ENCODE measurements at places on chromosomes 4 and X.

- DNase-seq: no peak
Observed at GRCh38 chr4:142098900-142099545, 462.6 kb downstream of the IL15 start.

GRCh38 chr4:23458054-23458453 is 431.8 kb downstream of the PPARGC1A start:
- DNase-seq: no peak

- DNase-seq: no peak
Observed at GRCh38 chr4:1642196-1642951, 41.7 kb downstream of the FAM53A start.

DNA sequence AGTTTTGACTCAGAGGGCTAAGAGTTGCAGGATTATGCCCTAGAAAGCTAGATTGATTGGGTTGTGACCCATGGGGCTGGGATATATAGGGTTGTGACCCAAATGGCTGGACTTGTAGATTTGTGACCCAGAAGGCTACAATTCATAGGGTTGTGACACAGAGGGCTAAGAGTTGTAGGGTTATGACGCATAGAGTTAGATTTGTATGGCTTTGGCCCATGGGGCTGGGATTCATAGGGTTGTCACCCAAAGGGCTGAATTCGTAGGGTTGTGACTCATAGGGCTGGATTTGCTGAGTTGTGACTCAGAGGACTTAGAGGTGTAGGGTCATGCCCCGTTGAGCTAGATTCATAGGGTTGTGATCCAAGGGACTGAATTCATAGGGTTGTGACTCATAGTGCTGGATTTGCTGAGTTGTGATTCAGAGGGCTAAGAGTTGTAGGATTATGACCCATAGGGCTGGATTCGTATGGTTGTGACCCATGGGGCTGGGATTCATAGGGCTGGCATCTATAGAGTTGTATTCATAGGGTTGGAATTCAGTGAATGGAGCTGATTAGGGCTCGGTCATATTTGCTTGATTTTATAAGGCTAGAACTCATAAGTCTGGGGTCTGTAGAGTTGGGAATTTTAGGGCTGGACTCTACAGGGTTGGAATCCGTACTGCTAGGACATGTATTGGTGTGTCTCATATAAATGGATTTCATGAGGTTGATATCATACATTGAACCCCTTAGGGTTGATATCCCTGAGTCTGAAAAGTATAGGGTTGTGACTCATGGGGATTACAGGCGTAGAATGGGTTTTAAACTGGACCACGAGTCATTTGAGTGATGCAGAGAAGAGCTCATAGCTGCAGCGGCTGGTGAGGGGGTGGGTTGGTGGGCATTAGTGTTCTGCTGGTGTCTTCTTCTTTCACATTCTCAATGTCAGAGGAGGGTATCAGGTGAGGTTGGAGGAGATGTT is 125.7 kb downstream of the CRLF2 start:
- no peak for DNase-seq

- DNase-seq: no peak
Observed at GRCh38 chrX:2311501-2311900, 189.3 kb downstream of the DHRSX start.

- DNase-seq: no peak
Observed at GRCh38 chrX:7133050-7133440, 14.5 kb upstream of the STS start.

DNA sequence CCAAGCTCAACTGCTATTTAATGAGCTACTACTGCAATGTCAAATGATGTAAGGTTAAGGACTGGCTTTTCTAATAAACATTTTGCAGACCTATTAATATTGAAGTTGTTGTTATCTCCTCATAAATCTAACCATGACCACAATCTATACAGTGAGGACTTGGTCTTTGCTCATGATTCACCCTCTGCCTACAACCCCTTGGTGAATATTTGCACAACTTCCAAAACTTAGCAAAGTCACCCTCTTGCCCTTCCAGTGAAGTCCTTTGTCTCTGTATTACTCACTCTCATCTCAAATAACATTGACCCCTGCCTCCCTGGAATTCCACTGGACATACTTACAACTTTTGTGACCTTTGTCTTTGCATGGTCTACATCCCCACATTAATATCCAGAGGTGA is 204.5 kb downstream of the KCNIP4 start:
- DNase-seq: no peak

- DNase-seq: no peak
Observed at GRCh38 chrX:115972717-115973116, 197.8 kb upstream of the AGTR2 start.

GRCh38 chr4:72531322-72531721 is 37.7 kb downstream of the ADAMTS3 start:
- DNase-seq: no peak

DNA sequence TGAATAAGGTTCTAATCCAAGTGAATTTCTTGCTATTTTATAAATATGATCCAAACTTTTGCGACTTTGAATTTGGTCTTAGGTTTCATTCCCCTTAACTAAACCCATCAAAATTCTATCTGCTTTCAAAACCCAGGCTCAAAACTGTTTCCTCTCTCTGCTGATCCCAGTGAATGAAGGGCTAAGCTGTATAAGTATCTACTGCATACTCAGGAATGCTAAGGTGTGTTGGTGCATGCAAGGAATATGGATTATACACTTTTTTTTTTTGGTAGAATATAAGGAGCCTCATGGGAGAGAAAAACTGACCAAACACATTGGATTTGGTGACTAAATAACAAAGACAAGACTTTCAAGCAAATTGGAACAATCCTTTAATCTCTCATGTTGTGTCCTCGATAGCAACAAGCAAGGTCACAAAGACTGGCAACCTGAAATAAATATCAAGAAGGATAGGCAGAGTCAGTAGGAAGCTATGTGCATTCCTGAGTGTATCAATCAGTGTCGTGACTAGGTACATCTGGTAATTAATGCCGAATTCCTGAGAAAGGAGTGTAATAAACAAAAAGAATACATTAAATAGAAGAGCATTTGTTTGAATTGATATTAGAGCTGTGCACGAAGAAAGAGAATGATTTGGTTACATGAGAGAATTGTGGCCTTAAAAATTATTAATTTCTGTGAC is 74.3 kb upstream of the KCTD8 start:
- DNase-seq: no peak

DNA sequence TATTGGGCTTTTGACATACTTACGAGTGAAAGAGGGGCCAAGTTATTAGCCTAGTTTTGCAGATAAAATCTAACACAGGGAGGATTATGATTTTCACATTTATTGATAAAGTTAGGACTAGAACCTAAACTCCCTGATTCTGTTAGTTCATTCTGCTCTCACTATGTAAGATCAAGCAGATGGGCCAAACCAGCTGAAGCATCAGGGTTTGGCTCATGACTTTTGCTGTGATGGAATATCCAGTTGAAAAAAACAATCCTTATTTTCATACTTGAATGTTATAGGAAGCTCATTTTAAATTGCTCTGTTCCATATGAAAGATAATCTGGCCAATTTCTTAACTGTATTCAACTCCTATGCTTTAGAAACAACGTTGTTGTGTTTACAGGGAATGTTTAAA is 21.2 kb downstream of the SPRY1 start:
- no peak for DNase-seq

DNA sequence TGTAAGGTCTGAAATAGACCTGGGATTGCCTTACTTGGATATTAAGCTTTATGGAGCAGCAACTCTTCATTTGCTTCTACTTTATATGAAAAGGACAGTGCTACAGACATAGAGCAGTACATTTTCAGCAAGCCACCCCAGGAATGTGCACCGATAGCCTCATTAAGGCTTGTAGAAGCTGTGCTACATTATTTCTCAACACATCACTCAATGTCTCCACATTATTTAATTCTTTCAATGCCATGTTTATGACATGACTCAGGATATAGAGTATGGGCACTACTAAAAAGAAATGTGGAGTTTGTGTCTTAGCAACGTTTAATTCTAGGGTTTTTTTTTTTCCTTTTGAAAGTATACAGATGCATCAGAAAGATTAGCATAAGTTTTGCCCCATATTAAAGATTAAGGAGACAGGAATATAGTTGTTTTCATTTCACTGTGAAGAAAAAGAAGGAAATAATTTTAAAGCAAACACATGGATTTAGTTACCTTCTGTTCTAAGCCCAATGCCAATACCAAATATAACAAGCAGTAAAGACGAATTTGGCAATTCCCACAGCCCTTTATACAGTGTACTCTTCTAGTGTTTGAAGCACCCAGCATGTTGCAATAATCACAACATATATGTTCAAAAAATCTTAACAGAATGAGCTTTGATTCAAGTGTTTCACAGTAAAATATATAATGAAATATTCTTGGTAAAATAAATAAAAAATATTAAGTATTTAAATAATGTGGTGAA is 2140.1 kb upstream of the AGA start:
- no peak for DNase-seq

- DNase-seq: no peak
Observed at GRCh38 chr4:77449171-77449570, 156.4 kb upstream of the CXCL13 start.

- DNase-seq: no peak
Observed at GRCh38 chrX:78989349-78989748, 44.2 kb downstream of the P2RY10 start.

GRCh38 chr4:123127218-123127617 is 204.8 kb upstream of the NUDT6 start:
- peak; percentile 18 for DNase-seq

- DNase-seq: no peak
Observed at GRCh38 chr4:56723659-56724230, 42.6 kb upstream of the HOPX start.

GRCh38 chrX:77527233-77528001 is 80.2 kb downstream of the FGF16 start:
- no peak for DNase-seq

DNA sequence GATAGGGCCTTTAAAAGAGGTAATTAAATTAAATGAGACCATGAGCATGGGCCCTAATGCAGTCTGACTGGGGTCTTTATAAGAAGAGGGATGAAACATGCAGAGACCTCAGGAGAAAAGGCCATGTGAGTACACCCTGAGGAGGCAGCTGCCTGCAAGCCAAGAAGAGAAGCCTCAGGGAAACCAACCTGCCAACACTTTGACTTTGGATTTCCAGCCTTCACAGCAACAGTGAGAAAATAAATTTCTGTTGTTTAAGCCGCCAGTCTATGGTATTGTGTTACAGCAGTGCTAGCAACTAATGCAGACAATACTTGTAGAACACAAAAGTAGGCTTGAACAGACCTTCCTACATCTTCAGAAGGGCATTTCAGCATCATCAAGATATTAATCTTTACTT is 52.3 kb downstream of the SMAD1 start:
- DNase-seq: no peak

GRCh38 chr4:26634237-26634636 is 50.4 kb downstream of the TBC1D19 start:
- DNase-seq: no peak
